ENCODE measurements at places on chromosomes 5 and 9.

- no peak for DNase-seq
These were observed 87.2 kb downstream of the MRPS27 start for GRCh38 chr5:72232838-72233237.

DNA sequence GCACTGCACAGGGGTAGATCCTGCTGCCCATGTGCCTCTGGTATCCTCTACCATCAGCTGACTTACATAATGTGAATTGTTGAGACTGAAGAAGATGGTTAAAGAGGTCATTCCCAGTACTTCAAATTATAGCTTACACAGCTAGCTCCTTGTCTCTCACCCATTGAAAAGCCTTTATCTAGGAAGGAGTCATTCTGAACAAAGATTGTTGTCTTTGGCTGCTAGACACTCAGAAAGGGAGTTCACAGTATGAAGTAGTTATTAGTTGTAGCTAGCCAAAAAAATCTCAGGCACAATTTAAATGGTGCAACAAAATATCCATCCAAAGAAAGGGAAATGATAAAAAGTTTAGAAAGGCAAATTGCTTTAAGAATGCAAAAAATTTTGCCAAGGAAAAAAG is 102.0 kb upstream of the NREP start:
- DNase-seq, result no peak

- no peak for DNase-seq
These were observed 259.9 kb downstream of the SYK start for GRCh38 chr9:91061506-91061905.

DNA sequence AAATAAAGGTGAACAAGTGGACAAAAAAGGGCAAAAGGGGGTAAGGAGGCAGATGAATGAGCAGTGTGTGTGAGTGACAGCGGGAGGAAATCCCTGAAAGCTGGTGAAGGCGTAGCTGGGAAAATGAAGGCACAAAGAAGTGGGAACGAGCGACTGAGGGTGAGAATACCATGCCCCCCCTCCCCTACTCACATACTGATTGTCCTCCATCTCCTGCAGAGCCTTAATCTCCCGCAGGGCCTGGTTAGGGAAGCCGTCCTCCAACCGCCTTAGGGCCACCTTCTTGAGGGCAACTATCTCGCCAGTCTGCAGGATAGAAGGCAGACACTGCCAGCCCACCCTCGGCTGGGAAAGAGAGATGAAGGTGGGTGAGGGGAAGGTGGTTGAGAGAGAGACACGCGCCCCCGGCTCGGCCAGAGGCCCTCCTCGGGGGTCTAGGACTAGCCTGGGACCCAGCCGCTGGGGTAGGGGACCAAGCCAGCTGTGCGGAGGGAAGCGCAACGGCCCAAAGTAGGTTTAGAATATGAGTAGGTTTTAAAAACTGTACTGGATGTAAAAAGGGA is 522 bp downstream of the CDK20 start:
- DNase-seq, result no peak

- no peak for DNase-seq
These were observed 170.5 kb downstream of the NR3C1 start for GRCh38 chr5:143233031-143233430.

- DNase-seq, result no peak
These were observed 69.8 kb upstream of the RAI14 start for GRCh38 chr5:34586117-34586885.

DNA sequence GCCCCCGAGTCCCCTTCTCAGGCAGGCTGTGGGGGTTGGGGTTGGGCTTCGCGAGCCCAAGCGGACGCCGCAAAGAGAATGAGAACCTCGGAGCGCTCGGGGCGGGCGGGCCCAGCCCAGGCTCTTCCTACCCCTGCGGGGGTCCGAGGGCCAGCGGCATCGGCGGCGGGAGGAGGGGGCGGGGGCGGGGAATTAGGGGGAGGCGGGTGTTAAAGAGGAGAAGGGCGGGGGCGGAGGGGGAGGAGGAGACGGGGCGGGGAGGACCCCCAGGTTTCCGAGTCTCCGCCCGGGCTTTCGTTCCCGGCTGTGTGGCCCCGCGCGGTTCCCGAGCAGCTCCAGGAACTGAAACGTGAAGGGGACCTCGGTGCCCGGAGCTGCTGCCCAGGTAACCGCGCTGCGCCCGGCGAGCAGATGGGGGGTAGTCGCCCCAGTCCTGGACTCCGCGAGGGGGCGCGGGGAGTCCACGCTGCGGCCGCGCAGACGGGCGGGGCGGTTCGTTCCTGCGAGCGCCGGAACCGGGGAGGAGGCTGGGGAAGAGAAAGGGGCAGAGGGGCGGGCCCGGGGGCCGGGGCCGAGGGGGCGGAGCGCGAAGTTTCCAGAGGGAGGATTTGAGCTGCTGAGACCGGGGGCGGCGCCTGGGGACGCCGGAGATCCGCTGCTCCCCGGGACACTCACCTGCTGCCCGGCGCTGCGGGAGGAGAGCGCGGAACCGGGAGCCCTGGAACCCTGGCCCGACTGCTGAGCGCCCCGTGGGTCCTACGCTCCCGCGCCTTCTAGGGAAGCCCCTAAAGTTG is 38.4 kb upstream of the PLEKHG4B start:
- peak; percentile 32 for DNase-seq

- DNase-seq, result no peak
These were observed 133.5 kb upstream of the IL12B start for GRCh38 chr5:159463590-159464321.

GRCh38 chr9:120778758-120779157 is 14.5 kb downstream of the FBXW2 start:
- DNase-seq, result no peak

DNA sequence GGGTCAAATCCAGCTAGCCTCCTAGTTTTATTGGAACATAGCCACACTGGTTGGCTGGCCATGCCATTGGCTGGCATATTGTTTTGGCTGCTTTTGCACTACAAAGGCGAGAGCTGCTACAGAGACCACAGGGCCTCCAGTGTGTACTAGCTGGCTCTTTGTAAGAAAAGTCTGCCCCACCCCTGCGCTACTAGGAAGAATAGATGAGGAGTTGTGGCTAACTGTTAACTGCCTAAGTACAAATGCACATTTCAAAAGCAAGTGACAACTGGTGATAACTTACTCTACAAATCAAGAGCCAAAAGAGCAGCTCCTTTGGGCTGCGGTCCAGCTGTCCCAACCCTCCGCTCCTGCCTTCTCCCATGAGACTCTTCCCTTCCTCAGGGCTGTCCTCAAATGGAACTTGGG is 63.9 kb downstream of the SERINC5 start:
- DNase-seq, result peak; percentile 70

- no peak for DNase-seq
These were observed 20.4 kb downstream of the RPS23 start for GRCh38 chr5:82257729-82258128.

DNA sequence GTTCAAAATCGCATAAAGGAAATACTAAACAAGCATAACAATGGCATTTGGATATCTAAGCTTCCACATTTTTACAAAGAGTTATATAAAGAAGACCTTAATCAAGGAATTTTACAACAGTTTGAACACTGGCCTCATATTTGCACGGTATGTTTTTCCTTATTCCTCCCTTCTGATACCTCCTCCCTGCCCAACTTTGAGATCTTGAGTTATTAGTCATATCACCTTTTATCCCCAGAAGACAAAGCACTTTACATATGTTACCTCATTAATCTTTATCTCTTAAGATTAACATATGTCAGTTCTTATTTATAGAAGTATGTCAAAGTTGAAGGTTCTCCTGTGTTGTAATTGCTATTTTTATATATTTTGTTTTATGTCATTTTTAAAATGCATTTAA is 29.8 kb downstream of the TDRD7 start:
- DNase-seq, result no peak

- DNase-seq, result no peak
These were observed 139.1 kb downstream of the BASP1 start for GRCh38 chr5:17356551-17356950.

All from CD4-positive, alpha-beta T cell treated with Interleukin-6 for 4 hours (primary cell).